ENCODE measurements at places on chromosomes 5 and 9. TPM values are rescaled to one million over a fixed set of nuclear protein-coding genes. Genes with fewer than 3 reads are reported as not detected.

DNA sequence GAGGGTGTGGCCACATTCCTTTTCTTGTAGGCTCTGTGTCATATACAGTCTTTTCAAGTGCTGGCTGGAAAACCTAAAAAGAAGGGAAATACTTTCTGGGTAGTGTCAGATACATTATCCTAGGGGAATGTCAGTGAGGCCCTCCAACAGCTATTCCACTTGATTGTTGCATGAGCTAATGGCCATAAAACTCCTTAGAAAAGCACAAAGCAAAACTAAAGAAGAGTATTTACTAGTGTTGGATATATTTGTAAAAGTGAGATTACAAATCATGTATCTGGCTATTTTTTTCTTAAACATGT, 829 bp downstream of the ANXA1 start:
- DNase-seq: no peak

DNA sequence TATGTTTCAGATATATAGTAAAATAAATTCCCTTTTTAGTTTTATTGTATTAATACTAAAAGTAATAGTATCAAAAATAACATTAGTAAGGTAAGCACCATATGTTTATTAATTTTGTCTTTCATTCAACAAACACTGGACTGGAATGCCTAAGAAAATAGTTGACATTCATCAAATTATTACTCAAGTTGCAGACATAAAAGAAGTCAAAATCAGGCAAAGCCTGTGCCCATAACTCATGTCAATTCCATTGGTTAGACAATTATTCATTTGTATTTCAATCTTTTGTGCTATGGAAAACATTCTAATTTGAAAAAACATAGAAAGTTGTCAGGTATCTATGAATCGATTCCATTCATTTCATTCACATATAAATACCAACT, 158.9 kb downstream of the CEMIP2 start:
- DNase-seq: no peak

GRCh38 chr5:133129289-133129688, 77.5 kb downstream of the HSPA4 start:
- no peak for DNase-seq

DNA sequence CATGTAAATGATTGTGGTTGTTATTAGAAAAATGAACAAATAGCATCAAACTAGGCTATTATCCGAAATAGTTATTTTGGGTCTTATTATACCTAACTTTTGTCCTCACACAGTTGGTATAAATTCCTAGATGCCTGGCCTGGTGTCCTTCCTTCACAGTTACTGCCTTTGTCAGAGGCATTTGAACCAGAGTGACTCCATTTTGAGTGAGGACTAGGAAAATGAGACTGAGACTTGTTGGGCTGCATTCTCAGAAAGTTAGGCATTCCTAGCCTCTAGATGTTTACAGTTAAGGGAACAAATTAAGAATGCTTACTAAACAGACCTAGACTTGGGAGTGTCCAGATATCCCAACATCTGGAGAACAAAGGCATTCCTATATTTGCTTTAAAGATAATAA, 283.5 kb upstream of the C9orf72 start:
- DNase-seq: no peak

GRCh38 chr5:149341876-149342275, 3.4 kb upstream of the GRPEL2 start:
- no peak for DNase-seq

- DNase-seq: no peak
Observed at GRCh38 chr9:135526730-135527571, 5.7 kb downstream of the LCN1 start.

DNA sequence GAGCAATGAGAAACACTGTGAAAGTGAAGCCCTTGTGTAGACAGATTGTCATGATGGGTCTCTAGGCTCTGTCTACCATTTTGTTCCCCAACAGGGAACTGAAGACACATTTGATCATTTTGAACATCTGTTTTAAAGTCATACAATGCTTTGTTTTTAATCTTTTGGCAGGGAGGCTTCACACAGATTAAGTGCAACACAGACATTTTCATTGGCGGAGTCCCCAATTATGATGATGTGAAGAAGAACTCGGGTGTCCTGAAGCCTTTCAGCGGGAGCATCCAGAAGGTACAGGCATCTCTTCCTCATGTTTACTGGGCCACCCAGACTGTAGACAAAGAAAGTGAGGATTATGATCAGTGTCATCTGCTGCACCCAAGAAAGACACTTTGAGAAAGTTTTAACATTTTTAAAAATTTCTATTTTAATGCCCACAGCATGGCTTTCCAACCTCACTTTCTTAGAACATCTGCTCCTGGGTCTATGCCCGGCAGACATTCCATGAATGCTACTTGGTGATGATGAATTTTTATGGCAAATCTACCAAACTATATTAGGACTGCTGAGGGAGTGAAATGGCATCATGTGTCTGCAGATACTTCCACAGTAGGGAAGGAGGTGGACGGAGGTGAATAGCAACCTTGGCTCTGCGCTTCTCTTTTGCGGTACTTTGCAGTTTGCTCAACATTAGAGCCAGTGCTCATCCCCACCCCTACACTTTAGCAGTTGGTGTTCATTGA, 121.3 kb downstream of the LIFR start:
- no peak for DNase-seq

- no peak for DNase-seq
Observed at GRCh38 chr9:33272061-33272460, 7.2 kb downstream of the CHMP5 start.

- no peak for DNase-seq
Observed at GRCh38 chr5:126020770-126021169, 402.4 kb upstream of the GRAMD2B start.

DNA sequence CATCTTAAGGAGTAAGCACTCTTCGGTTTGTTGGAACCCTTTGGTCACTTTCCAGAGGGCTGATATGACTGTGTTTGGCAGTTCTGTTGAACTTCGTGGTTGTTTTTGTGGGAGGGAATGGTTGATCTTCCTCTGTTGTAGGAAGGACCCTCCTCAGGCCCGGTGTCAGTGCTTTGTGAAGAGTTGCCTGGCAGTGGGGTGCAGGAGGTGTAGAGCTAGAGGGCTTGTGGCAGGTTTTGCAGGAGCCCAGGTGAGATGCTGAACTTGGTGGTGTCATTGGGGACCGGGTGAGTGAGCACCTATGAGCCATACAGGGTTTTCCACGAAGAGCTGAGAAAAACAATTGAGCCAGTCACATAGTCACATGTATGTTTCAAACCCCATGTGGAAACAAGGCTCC, 27.2 kb downstream of the SECISBP2 start:
- DNase-seq: no peak

- no peak for DNase-seq
Observed at GRCh38 chr5:132837868-132838267, 7.4 kb upstream of the SHROOM1 start.

DNA sequence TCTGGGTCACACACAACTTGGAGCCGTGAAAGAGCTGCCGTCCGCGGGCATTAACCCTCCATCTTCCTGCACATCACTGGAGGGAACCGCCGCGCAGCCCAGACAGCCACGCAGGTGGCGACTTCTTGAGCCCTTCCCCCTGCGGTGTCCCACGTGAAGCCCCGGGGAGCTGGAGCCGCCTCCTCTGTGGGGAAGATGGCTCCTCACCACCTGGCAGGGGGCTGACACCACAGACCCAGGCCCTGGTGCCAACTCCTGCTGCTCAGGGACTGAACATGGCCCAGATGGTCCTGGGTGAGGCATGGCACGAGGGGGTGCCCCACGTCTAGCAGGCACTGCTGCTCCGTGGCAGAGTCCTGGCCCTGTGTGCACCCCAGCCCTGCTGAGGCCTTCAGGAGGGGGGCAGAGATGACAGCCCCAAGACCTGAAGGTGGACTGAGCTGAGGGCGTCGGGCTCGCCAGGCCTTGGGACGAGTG, 38.9 kb downstream of the NDUFS6 start:
- DNase-seq: no peak

- no peak for DNase-seq
Observed at GRCh38 chr5:168978015-168978414, 322.9 kb downstream of the SLIT3 start.

GRCh38 chr5:2685651-2686272, 65.7 kb downstream of the IRX2 start:
- DNase-seq: no peak

DNA sequence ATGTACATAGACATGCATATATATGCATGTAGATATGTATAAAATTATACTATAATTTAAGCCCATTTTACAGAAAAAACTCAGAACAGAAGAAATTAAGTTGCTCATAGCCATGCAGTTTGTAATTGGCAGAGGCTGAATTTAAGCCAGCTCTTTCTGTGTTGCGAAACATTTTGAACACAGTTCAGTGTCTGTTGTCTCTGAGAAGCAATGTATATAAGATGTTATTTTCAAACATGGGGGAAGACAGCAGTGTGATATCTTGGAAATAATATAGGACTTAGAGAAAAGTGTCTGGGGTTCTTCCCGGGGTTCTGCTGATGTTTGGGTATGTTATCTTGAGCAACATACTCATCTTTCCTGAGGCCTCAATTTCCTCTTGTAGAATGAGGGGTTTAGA, 37.6 kb downstream of the SVEP1 start:
- no peak for DNase-seq

DNA sequence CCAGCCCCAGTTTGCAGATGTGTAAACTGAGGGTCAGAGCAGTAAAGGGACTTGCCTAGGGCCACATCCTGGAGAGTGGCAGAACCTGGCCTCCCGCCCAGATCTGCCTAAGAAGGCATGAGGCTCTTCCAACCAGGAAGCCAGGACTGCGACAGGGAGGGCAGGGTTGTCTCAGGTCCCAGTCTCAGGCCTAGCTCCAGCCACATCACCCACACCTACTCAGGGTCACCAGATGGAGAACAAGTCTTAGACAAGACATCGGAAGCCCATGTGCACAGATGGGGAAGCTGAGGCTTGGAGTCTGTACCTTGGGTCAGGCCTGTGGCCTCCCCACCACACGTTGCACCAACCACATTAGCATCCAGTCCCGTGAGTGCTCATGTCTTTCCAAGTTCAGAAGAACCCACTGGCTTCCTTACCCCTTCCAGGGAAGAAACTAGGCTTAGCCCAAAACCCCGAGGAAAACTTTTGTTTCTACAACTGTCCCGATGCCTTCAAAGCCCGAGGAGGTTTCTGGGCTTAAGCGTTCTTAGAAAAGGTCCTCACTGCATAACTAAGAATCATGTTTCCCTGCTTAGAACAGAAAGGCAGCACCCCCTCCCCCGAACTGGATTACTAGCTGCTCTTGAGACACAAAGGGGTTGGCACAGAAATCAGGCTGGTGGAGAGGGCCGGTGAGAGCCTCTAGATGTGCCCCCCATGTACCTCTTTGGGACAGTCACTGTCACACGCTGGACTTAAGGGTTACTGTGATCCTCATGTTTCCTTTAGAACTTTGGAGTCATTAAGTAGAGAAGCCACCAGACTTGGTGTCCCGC, 2.2 kb downstream of the FAM78A start:
- no peak for DNase-seq

DNA sequence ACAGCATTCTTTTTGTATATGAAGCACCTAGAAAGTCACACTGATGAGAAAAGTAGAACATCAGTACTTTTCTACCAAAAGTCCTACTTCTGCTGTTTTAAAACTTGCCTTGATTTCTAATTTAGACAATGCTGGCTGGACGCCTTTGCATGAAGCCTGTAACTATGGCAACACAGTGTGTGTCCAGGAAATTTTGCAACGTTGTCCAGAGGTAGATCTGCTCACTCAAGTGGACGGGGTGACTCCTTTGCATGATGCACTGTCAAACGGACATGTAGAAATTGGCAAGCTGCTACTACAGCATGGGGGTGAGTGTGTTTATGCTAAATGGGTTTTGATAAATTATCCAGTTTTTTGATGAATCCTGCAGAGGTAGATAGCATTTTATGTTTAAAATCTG, 73.5 kb downstream of the SLF1 start:
- DNase-seq: no peak

DNA sequence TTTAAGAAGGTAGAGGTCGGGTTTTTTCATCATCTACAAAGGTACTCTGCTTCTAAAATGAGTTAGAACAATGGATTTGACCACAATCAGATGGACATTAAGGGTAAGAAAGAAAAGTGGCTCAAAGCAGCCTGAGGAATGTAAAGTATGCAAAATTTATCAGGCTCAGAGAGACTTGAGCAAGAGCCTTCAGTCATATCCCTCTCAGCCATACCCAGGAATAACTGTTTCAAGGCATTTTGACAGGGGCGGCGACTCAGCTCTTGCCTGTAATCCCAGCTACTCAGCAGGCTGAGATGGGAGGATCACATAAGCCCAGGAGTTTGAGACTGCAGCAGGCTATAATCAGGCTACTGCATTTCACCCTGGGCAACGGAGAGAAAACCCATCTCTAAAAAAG, 38.8 kb upstream of the ANXA2R start:
- no peak for DNase-seq

DNA sequence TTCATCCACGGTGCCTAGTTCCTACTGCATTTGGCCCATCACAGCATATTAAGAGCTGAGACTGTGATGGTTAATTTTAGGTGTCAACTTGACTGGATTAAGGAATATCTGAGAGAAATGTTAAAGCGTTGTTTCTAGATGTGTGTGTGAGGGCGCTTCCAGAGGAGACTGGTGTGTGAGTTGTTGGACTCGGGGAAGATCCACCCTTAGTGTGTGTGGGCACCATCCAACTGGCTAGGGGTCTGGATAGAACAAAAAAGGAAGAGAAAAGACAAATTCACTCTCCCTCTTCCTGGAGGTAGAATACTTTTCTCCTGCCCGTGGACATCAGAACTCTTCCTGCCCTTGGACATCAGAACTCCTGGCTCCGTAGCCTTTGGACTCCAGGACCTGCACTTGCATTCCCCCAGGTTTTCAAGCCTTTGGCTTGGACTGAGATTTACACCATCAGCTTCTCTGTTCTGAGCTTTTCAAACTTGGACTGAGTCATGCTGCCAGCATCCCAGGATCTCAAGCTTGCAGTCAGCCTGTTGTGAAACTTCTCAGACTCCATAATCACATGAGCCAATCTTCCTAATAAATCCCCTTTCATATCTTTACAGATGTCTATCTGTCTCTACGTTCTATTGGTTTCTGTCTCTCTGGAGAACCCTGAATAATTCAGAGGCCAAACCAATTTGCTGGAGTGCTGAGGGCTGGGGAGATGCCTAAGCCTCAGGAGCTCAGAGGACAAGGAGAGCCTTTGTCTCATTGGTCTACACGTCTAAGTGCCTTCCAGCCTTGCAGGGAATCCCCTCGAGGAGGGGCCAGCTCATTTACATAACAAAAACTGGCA, 164.5 kb downstream of the DCP2 start:
- peak; percentile 26 for DNase-seq

DNA sequence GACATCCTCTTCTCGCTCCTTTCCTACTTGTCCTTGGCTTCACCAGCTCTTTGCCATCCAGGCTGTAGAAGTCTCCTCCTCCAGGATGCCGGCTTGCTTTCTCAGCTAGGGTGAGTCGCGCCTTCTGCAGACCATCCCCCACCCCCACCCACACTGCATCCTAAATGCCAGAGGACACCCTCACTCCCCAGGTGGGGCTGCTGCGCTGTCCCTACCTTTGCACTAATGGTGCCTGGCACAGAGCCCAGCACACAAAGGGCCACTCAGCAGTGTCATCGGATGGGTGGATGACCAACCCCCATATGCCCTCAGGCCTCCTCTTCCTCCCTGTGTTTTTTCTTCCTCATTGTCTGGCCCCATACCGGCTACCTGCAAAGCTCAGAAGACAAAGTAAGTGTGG, 14.8 kb downstream of the IL9 start:
- no peak for DNase-seq

Gene LCNL1
- total RNA-seq: 86.3 TPM

Gene TNIP1
- 91.8 TPM for total RNA-seq

Gene AMBP
- total RNA-seq: not detected

Gene STARD4
- 10.4 TPM for total RNA-seq

Gene FOXD4
- not detected for total RNA-seq

Data from tibial nerve (tissue), 4 donors.